PC-3 (cell line): ENCODE measurements at places on chromosomes 11 and 22. TPM values are rescaled to one million over a fixed set of nuclear protein-coding genes. Genes with fewer than 3 reads are reported as not detected.

Gene MOGAT2
- not detected in 2 replicates for total RNA-seq

Gene LRRC32
- not detected in 2 replicates for total RNA-seq

Gene OR51I1
- not detected in 2 replicates for total RNA-seq

Gene JOSD1
- 37.5 and 40.3 TPM in 2 replicates for total RNA-seq

Gene CSNK2A3
- total RNA-seq = 0.75 and 2.3 TPM in 2 replicates

Gene CASP1
- 0.33 TPM in 1 of 2 replicates, not detected in the other for total RNA-seq

Gene ZP1
- not detected in 2 replicates for total RNA-seq

Gene RBX1
- total RNA-seq = 55.0 TPM in 2 replicates

Gene DLG2
- 0.58 and 4.3 TPM in 2 replicates for total RNA-seq

Gene UBE4A
- total RNA-seq = 51.7 and 56.4 TPM in 2 replicates

Gene RTN4RL2
- total RNA-seq = 3.5 and 6.5 TPM in 2 replicates

Gene KRTAP5-10
- not detected in 2 replicates for total RNA-seq

Gene RAG2
- total RNA-seq = not detected in 2 replicates

Gene RIC3
- not detected in 2 replicates for total RNA-seq

Gene C1QTNF6
- total RNA-seq = 3.8 and 5.5 TPM in 2 replicates

Gene APOBEC3F
- total RNA-seq = not detected in 2 replicates

DNA sequence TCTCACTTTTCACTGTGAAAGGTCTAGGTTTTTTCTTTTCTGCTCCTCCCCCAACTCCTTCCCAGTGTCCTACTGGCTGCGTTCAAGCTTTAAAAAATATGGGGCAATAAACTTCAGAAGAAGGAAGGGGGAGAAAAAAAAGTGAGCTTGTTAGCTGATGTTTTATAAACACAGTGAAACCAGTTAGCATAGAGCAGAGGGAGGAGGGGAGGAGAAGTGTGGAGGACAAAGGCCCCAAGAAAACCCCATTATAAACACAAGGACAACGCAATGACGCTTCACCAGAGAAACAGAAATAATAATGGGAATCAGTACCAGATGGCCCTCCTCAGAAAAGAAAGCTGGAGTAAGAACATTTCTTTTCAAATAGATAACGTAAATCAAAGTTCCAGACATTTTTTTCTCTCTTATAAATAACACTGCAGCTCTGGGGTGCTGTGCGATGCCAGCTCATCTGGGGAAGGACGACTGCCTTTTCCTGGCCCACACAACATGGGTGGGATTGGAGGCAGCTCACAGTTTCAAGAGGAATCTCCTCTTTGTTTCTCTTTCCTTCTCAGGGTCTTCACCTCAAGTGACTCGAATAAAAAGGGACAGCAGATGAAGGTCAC is 235.4 kb upstream of the NARS2 start:
- no peak for DNase-seq

DNA sequence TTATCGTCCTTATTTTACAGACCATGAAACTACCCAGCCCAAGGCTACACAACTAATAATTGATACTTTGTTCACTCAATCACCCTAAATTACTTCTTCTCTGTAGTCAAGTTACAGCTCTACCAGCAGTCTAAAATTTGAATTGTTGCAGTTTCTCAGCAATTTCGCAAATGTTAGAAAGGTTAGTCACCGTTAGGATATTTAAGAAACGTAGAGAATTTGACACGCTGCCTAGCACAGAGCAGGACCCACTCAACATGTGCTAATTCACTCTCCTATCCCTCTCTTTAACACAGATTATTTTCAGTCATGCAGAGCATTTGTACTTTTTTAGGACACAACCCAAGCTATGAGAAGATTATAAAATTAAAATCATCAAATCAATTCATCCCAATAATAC is 771.1 kb upstream of the LUZP2 start:
- no peak for DNase-seq

GRCh38 chr11:71244116-71244810 is 8.1 kb downstream of the SHANK2 start:
- DNase-seq = no peak

DNA sequence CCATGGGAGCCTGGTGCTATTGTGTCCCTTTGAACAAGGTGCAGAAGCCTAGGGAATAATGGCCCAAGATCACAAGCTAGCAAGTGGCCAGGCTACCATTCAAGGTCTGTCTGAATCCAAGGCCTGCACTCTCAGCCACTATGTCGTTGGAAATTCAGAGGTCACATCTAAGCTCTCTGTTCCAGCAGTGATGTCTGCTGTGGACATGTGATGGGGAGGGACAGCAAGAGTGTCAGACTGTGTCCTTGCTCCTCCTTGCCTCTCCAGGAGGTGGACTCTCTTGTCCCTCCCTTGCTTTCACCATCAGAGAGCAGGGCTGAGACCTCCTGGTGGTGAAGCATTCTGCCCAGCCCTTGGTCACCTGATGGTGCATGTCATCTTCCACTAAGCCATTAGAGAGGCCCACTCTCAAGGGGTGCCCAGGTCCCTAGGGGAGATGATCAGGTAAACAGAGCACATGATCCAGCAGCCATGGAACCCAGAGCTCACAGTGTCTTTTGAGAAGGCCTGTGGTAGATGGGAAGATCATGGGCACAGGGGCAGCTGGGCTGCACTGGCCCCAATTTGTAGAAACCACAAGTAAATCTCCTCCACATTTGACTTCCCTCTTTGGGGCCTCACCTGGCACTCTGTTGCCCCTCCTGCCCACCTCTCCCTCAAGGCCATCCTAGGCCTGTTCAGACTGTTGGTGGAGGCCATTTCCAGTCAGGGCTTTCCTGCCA is 37.1 kb upstream of the SUSD2 start:
- no peak for DNase-seq

GRCh38 chr11:43459246-43459645 is 100.5 kb downstream of the TTC17 start:
- DNase-seq = no peak

GRCh38 chr11:44775366-44775984 is 48.7 kb downstream of the TSPAN18 start:
- DNase-seq = peak; percentile 64

DNA sequence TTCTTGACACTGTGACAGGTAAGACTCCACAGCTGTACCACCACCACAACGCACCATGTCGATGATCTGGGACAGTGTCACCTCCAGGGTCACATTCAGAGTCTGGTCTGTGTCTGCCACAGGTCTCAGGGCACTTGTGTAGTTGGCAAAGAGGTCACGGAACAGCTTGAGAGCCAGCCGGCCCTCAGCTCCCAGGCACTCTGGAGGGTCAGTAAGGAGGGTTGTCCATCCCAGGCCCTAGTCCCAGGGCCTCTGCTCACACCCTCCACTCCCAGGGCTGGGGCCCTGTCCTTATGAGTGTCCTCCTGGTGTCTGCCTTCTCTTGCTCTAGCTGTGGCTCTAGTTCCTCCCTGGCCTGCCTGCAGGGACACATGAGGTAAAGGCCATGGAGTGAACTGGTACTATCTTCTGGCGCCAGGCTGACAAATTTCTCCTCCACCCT is 1.4 kb downstream of the CHRNA10 start:
- no peak for DNase-seq

DNA sequence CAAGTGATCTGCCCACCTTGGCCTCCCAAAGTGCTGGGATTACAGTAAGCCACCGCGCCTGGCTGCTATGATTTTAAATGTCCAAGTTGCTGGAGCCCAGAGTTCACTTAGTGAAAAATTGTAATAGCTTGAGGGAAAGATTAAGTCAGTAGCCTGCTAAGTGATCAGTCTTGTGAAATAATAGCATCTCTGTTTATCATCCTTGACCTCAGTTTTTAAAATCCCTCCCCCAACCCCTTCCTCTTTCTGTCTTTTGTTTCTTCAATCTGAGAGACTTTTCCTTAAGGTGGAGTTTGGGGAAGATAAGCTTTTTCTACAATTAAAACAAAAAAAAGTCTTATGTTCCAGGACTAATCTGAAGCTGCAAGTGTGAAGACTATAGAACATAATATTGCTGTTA is 6.4 kb downstream of the HIPK3 start:
- DNase-seq = no peak

DNA sequence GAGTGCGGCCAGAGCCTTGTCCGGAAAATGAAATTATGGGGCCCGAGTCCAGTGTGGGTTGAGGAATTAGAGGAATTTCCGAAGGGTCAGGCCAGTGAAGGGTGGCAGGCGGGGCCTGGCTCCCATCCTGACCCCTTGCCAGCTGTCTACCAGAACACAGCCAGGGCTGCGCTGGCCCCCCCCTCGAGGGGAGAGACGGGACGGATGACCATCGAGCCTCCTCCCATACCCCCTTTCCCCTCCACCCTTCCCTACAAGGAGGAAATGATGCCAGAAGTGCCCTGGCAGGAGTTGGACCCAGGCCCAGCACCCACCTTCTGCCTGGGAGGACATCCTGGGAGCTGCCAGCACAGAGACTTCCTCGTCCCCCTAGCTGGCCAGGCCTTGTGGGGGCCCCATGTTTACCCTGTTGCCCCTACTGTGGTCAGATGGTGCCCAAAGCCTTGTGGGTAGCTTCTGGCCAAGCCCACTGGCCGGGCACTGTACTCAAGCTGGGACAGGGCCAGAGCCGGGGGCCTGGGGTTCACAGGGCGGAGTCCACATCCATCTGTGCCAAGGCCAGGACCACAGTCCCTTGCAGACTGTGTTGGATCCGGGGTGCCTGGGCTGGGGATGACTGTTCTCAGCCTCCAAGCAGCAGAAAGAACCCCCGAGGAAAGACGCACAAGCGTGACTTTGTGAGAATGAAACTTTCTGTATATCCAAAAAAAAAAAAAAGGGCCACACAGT is 20.8 kb downstream of the ARVCF start:
- no peak for DNase-seq

DNA sequence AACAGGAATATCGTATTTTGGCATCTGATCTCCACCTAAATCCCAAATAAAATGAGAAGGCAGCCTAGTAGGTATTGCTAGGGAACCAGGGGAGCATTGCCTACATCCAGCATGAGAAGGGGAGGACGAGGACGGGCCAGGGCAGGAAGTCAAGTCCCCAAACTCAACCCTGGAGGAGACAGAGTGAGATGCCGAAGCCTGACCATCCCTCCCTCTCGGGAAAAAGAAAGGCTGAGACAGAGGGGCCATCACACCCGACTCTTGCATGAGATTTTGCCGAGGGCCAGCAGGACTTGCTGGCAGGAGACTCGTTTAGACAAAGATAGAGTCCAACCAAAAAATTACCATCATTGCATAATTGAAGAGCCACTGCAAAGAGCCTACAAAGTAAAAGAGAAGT is 50.2 kb upstream of the SPATA19 start:
- no peak for DNase-seq

DNA sequence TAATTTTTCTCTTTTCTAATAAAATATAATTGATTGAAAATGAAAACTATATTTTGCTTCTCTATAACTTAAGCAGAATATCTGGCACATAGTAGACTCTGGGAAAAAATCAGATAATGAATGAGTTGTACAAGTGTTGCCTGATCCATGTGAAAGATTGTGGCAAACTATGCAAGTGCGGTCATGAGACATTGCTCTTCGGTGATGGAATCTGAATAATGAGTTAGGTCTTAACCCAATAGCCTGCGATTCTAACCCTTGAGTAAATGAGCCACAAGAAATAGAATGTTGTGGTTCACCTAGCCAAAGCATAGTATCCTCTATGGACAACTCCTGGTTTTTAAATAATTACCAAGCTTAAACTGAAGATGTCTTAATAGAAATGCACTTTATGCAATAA is 333.7 kb upstream of the LUZP2 start:
- no peak for DNase-seq

DNA sequence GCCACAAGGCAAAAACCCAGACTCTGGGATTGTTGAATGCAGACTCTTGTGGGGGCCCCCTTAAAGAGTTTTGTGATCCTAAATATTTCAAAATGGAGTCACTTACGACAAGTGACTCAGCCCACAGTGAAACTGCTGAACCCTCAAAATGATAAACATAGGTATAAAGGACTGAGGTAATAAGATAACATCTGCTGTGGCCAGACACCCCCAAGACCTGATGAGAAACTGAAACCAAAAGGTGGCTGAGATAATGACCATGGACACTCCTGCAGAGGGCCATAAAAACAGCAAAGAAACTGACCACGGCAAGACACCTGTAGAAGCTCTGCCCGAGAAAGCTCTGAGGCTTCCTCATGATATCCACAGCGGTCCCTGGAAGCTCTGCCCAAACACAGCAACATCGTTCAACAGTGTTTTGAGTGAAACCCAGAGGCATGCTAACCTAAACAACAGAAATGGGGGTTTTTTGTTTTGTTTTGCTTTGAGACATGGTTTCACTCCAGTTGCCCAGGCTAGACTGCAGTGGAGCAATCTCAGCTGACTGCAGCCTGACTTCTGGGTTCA is 1.6 kb upstream of the PLAAT4 start:
- DNase-seq = no peak

- no peak for DNase-seq
These were observed 28.9 kb downstream of the SIK2 start for GRCh38 chr11:111631024-111631665.

GRCh38 chr11:61963282-61964057 is 4.0 kb downstream of the FTH1 start:
- DNase-seq = peak; percentile 48
